Central memory CD4-positive, alpha-beta T cell (primary cell): ENCODE measurements at places on chromosomes 11 and 22.

DNA sequence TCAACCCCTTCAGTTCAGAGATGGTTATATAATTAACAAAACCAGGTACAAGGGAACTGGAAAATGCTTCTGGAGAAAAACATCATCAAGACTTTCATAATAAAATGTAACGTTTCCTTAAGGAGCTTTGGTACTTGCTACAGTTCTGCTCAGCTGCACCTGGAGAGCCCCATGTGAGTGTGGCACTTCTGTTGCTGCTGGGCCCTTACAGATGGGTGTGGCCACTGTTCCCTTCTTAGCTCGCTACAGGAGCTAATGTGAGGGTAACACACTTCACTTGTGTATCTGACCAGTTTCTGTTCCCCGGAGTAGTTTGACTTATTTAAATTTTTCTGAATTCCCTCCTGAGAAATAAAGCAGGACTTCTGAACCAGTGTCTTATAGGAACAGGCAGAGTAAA, 4.0 kb downstream of the POU2AF3 start:
- no peak for DNase-seq

- no peak for DNase-seq
Observed at GRCh38 chr11:859394-860131, 16.9 kb downstream of the TSPAN4 start.

GRCh38 chr11:84384731-84385130, 1098.6 kb upstream of the CCDC90B start:
- DNase-seq, result no peak

- no peak for DNase-seq
Observed at GRCh38 chr11:12079726-12080556, 30.4 kb upstream of the MICAL2 start.

DNA sequence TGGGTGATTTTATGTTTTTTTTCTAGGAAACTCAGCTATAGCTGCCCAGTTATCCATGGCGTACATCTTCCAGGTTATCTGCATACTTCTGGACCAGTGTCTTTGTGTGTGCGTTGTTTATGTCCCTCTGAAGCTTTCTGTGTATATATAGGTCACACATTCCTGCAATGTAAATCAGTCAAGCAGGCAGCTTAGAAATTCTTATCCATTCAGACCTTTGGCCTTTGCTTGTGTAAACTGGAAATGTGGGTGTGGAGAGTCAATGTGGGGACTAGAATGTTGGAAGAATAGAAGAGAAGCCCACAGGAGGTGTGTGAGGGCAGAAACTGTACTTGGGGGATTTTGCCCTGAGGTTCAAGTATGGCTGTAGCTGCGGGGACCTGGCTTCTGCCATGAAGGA, 51.7 kb downstream of the BARX2 start:
- no peak for DNase-seq

- no peak for DNase-seq
Observed at GRCh38 chr11:59822989-59823566, 12.5 kb upstream of the MRPL16 start.

- DNase-seq, result no peak
Observed at GRCh38 chr22:27152033-27152432, 494.6 kb downstream of the MIAT start.

- no peak for DNase-seq
Observed at GRCh38 chr22:46280063-46280817, 12.4 kb downstream of the TTC38 start.

GRCh38 chr11:12529793-12530192, 144.4 kb upstream of the TEAD1 start:
- no peak for DNase-seq

- no peak for DNase-seq
Observed at GRCh38 chr11:117984476-117984875, 1.7 kb upstream of the IL10RA start.

- DNase-seq, result no peak
Observed at GRCh38 chr11:17639091-17639490, 80.3 kb upstream of the MYOD1 start.

GRCh38 chr22:46031557-46031956, 54.6 kb upstream of the WNT7B start:
- no peak for DNase-seq

- no peak for DNase-seq
Observed at GRCh38 chr11:47004595-47005033, 68.1 kb downstream of the CSTPP1 start.
